ENCODE measurements at places on chromosomes 6 and 20.

- DNase-seq = no peak
Measured at GRCh38 chr6:26550250-26550993, 12.3 kb downstream of the HMGN4 start.

DNA sequence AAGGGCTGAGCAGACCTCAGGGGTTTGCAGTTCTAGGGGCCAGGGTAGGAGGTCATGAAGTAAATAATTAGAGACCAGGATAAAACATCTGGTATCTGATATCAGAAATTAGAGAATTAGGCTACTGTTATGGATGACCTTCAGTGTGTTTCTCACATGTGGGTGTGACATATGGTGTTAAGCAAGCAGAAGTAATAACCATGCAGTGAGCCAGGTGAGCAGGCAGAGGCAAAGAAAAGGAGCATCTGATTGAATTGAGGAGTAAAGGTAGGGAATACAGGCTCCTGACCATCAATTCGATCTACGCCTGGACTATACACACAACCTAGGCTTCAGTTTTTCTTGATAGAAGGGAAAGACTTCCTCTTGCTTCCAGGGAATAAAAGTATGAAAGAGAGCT lies 34.7 kb upstream of the MAP3K7 start:
- DNase-seq = no peak

- no peak for DNase-seq
Measured at GRCh38 chr20:52569201-52569600, 377.6 kb upstream of the ZFP64 start.

- DNase-seq = no peak
Measured at GRCh38 chr6:80005406-80005805, 957 bp downstream of the TTK start.

GRCh38 chr6:105514306-105514705 lies 111.4 kb upstream of the PREP start:
- DNase-seq = no peak

GRCh38 chr20:60096166-60096565 lies 137.9 kb downstream of the CDH26 start:
- no peak for DNase-seq

DNA sequence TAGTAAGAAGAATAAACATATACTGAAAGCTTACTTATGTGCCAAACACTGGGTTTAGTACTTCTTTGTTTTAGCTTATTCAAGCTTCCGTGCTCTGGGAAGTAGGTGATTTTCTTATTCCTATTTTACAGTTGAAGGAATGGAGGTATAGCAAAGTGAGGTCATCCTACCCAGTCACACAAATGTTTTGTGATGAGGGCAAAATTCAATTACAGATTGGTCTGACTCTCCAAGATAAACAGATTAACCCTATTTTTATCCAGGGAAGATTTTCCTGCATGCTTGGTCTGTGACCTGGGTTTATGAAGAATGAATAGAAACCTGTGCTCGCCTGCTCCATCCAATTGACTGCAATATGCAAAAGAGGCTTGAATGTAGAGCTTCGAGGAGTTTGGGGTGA lies 310.0 kb downstream of the ZNF217 start:
- DNase-seq = no peak

- DNase-seq = peak; percentile 91
Measured at GRCh38 chr6:4941782-4942672, 61.8 kb downstream of the RPP40 start.

DNA sequence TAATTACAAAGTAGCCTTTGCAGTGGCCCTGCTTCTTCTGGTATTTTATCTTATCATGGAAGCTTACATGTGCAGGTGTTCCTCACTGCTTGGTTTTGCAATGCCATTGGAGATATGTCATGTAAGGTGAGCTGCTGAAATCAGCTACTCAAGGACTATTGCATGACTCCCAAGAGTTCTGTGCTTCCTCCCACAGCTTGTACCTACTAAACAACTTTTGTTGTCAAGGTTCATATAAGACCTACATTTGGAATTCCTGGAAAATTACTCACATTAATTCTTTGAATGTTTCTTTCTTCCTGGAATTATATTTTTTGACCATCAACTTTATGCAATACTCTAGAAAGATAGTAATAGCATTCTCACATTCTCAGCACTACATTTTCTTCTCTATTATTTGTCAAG lies 427.5 kb upstream of the HSF2 start:
- DNase-seq = no peak

Measured in AG09309 (cell line).